ENCODE measurements at places on chromosomes 2 and 18.

GRCh38 chr2:238999291-238999741, 151.4 kb downstream of the TWIST2 start:
- no peak for DNase-seq

DNA sequence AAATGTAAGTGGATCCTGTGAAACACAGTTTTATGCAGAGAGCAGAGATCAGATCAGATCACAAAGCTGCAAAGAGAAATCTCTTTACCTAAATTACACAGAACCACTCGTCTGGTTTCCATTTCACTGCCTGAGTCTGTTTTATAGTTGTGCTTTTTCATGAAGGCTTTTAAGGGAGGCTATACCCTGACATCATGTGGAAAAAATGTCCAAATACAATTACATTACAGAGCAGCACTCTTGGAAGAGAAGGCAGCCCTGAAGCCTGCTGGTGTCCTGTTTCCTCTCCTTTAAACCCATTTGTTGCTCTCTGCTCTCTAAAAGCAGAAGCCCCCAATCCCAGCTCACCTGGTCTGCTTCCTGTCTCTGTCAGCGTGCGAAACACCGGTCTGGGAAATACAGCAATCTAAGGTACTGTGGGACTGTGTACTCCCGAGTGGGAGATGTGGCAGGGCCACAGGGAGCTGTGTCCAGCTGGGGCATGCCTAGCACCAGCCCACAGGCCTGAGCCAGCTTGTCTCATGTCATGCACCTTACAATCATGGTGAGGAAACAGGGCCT, 24.8 kb upstream of the ZFP36L2 start:
- no peak for DNase-seq

- DNase-seq: no peak
Observed at GRCh38 chr2:188314314-188315054, 22.8 kb downstream of the GULP1 start.

DNA sequence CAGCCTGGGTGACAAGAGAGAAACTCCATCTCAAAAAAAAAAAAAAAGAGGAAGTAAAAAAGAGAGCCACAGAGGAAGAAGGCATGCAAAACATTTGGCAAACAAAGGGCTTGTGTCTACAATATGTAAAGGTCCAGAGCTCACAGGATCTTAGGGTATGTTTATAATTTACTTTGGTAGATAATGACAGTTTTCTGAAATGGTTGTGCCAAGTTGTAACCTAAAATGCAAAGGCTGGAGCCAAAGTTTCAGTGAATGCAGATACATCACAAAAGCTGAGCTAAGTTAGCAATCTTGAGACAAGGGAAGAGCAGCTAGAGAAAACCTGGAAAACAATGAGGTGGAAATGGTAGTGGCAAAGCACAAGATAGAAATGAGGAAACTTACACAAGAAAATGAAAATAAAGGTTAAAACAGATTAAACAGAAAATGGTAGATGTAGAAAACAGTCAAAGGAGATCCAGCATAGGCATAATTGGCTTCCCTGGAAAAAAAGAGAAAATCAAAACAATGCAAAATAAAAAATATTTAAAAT, 77.5 kb upstream of the HK2 start:
- no peak for DNase-seq

- DNase-seq: no peak
Observed at GRCh38 chr2:236342951-236343350, 78.7 kb upstream of the ASB18 start.

GRCh38 chr2:237889016-237889415, 29.6 kb downstream of the RAMP1 start:
- no peak for DNase-seq

DNA sequence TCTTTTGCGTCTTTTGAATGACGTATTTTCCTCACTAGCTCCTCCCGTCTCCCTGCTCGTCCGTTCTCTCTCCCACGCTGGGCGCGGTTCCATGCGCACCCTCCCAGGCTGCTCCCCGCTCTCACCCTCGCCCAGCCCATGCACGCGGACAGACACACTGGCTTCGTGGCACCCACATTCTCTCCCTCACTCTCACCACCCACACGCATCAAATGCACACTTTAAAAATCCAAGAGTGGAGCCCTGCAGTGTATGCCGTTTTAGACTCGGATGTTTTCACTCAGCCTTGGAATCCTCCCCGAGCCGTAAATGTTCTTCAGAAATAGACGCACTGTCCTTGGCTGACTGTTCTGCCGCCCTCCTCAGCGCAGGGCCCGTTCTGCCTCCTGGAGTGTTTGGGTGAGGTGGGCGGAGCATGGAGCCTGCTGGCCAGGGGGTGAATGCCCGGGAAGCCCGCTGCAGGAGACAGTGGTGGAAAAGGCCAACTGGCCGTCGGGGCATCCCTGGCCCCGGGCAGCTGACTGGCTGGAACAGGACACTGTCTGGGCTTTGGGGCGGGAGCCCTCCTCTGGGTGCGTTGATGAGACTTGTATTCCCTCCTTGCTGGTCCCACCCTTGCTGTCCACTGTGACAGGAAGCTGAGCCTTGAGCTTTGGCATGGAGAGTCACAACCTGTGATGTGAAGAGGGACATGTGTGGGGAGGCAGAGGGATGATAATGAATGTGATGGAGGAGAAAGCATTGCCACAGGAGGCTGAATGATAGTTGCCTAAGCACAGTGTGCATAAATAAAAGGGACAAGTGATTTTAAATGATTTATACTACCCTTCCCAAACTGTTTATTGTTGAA, 35.4 kb upstream of the LYPD6B start:
- no peak for DNase-seq

DNA sequence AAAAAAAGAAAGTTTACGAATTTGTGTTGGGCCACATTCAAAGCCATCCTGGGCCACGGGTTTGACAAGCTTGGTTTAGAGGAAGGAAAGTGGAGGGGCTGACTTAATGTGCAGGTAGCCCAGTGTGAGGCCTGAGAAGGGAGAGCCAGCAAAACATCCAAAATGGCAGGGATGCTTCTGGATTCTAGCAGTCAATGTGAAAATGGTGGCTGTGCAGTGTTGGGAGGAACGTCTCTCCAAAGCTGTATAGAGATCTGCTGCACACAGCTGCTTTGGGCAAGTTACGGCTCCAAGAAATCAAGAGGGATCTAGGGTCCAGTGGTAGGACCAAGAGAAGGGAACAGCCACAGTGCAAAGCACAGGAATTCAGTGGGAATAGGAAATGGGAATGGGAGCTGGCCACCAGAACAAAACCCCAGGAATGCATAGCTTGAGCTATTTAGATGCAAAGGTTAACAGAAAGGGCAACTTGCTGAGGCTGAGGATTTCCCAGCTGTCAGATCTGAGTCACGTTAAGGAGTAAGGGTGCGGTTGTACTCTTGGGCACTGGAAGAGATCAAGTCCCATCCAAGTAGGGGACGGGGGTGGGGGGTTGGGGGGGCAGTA, 70.6 kb downstream of the B3GNT2 start:
- DNase-seq: no peak

- DNase-seq: no peak
Observed at GRCh38 chr2:86498468-86499260, 57.5 kb downstream of the KDM3A start.

DNA sequence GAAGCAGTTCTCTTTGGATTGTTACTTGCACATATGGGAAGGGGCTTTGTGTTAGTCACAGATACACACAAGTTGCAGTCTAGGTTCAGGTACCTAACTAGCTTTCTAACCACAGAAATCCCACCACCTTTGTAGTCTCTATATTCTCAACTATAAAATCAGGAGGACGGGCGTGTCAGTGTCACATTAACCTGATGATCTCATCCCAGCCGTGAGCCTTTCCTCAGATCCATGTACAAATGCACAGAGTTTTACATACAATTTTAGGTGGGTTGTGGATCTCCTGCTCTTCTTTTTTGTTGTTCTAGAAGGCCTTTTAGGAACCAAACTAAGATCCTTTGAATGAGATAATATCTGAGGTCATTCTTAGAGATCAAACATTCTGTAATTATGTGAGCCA, 94.0 kb downstream of the ZNF532 start:
- DNase-seq: no peak

DNA sequence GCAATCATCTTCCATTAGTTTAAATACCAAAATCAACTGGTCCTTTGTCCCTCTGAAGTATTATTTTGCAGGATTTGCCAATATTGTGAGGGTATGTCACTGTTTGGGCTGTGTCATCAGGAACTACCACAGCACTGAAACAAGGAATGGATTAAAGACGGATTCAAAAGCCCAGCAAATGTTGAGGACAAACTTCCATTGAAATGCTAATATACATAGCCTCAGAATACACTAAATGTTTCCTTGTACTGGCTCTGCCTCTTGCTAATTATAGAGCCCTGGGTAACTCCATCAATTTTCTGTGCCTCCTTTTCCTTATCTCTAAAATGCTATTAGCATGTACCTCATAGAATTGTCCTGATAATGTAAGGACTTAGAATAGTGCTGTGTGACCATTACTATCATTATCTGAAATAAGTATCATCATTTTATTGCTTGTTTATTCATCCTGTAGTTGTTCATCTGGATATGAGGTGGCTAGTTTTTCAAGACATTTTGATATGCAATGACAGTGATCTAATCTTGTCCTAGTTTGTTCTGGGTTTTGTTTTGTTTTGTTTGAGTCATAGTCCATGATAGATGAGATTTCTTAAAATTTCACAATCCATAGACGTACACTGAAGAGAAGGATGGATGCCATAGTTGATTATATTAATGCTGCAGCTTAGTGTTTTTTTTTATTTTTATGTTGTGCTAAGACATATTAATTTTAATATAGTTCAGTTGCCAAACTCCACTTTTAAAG, 333.4 kb upstream of the KCNH7 start:
- DNase-seq: no peak

DNA sequence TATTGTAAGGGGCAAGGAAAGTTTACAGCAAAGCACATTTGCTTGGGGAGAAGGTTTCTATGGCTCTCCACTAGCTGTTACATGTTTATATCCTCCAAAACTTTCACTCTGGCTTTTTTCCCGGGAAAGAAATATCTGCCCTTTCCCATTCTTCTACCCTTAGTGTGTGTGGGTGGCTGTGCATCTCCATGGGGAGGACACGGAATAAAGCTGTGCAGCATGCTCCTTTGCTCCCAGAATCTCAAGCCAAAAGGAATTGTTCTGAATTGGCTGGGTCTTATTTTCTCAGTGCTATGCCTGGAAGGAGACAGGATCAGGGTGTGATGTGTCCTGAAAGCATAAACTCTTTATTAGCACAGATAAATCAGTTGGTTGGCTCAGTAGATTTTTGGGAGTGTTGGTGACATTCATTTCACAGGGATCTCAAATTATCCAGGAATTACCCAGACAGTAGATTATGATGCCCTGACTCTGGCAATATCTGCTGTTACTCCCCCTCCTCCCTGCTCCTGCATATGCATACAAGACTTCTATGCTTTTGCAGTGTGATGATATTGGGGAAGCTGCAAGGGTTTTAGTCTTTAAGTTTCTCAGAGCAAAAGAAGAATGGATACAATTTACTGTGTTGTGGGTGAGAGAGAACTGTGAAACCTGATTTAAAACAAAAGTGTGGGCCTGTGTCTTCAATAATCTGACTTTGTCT, 63.1 kb downstream of the PARD3B start:
- DNase-seq: no peak

- no peak for DNase-seq
Observed at GRCh38 chr2:130759906-130760753, 4.8 kb downstream of the AMER3 start.

GRCh38 chr18:46069524-46069923, 2.5 kb downstream of the PSTPIP2 start:
- DNase-seq: no peak

DNA sequence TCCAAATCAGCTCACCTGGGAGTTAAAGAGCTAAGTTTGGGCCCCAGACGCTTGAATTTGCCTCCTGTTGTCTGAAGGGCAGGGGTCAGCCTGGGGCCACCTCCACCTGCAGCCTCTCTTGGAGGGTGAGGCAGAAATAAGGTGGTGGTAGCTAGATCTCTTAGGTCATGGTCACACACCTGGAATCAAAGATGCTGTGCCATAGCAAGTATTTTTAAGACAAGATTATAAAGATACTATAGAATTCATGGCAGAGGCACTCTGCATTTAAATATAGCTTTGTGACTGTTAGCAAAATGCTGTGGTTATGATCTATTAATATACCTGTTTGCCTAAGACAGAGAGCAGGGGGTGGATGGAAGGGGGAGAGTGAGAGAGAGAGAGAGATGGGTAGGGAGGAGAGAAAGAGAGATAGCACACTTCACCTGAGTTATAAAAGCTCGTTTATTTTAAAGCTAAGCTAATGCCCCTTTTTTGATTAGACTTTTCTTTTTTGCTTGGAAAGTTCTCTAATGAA, 242.7 kb downstream of the TMEM182 start:
- DNase-seq: no peak

DNA sequence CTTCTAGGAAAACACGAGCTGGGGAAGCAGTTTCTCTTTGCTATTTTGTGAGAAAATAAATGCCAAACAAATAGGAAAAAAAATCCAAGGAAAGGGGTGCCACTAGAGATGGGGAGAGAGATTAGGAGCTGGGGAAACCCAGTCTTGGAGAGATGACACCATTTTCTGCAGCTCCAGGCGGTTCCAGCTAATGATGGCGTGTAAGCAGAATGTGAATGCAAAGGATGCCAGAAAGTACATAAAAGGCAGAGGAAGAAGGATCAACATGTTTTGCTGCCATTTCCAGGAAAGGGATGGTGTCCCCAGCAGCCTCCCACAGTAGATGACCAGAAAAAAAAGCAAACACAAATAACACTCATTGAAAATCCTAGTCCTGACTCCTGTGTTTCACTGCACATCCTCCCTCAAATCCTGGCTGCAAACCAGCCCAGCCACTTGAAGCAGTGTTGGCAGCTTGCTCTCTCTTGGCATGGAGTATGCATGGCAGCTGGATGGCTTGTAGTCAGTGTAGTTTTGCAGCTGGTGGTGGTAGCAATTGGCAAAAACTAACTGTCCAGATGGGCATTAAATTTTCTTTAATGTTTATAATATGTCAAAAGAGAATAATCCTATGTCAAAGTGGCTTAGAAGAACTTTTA, 93.6 kb downstream of the FTCDNL1 start:
- DNase-seq: no peak
